ENCODE measurements at places on chromosomes 16 and 17. TPM values are rescaled to one million over a fixed set of nuclear protein-coding genes. Genes with fewer than 3 reads are reported as not detected.

The ADAT1 gene
- total RNA-seq = 78.9 TPM

The CEP112 gene
- total RNA-seq = 3.0 TPM

The PLCG2 gene
- 3.8 TPM for total RNA-seq

The TM4SF5 gene
- not detected for total RNA-seq

The SOX9 gene
- 2.2 TPM for total RNA-seq

The NPIPB8 gene
- total RNA-seq = not detected

The VTN gene
- 0.24 TPM for total RNA-seq

The LITAFD gene
- total RNA-seq = not detected

The OR1F1 gene
- 0.21 TPM for total RNA-seq

The CARD14 gene
- total RNA-seq = 23.2 TPM

The TBC1D3C gene
- total RNA-seq = not detected

The GUCY2D gene
- not detected for total RNA-seq

The MBTPS1 gene
- 48.7 TPM for total RNA-seq

The PHOSPHO1 gene
- total RNA-seq = 0.50 TPM

The OTOP3 gene
- not detected for total RNA-seq

The SEPTIN1 gene
- total RNA-seq = not detected

The GH1 gene
- total RNA-seq = not detected

The PRR35 gene
- total RNA-seq = not detected

Measured in SK-MEL-5 (cell line).